ENCODE measurements at places on chromosomes 6 and 20. TPM values are rescaled to one million over a fixed set of nuclear protein-coding genes. Genes with fewer than 3 reads are reported as not detected.

DNA sequence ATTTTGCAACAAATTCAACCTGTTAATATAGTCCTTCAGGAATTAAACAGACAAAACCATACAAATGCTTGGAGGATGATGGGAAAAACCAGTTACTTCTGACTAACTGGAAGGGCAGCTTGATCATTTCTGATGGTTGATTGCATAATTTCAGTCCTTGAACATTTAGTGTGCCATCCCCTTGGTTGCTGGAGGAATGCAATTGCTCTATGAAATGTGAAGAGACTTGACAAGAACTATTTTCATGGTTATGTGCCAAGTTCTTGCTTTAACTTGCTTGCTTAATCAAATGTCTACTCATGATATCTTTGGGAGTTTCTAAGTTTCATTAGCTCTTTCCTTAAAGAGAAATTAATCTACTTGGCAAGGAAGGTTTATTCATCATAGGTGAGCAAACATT lies 45.2 kb downstream of the ANKEF1 start:
- DNase-seq = no peak

DNA sequence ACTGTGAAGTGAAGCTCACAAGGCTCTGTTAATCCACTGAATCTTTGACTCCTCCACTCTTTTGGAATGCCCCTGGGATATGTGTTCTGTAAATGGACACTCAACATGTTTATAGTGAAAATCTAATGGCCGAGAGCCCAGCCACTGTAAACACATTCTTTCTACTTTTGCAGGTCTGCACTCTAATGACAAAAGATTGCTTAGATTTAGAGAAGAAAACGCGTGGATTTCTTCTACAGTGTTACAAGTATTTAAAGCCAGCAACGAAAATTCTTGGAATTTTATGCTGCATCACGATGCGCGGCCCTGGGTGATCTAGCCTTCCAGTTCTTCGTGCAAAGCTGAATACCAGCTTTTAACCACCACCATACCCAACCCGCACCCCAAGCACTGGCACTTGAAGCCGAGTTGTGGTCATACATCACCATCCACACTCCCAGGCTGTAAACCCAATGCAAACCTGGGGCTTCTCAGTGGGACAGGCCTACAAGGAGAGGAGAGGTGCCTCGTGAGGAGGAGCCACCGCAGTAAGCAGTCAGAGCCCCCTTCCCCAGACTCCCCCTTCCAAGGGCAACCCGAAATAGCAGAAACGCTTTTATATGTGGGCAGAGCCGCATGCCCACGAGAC lies 3.7 kb upstream of the FOXO3 start:
- DNase-seq = no peak

- DNase-seq = no peak
Observed at GRCh38 chr6:42599558-42599957, 35.7 kb downstream of the UBR2 start.

- DNase-seq = no peak
Observed at GRCh38 chr6:56750686-56751085, 108.0 kb upstream of the DST start.

DNA sequence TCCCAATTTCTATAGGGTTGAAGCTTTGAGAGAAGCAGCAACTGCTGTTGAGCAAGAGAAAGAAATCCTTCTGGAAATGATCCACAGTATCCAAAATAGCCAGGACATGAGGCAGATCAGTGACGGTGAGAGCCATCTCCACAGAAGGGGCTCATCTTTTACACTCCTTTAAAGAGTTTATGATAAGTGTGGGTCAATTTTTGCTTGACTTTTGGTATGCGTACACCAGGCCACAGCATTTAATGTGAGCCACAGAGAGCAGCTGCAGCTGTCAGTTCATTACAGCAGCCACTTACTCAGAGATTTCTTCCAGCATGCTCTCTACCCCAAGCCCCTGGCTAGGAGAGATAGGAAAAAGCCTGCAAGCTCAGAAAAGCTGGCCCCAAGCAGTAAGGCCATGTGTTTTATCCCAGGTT lies 9.9 kb downstream of the BAG2 start:
- no peak for DNase-seq

- DNase-seq = peak; percentile 27
Observed at GRCh38 chr6:4210629-4211419, 75.4 kb upstream of the ECI2 start.

DNA sequence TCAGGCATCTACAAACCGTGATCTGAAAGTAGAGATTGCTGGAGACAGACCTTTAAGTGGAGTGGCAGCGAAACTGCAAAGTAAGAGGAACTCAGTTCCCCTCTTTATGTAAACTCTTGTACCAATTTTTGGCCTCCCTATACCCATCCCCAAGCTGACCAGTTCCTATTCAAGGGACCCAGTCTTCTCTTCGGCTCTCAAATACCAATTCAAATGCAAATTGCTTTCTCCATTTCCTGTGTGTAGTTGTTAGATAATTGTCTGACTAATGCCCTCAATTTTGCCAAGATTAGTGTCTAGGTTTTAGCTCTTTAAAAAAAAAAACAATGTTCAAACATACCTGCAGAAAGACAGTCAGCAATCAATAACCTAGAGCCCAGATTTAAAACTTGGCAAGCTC lies 150.9 kb downstream of the EYA4 start:
- DNase-seq = no peak

- peak; percentile 80 for DNase-seq
Observed at GRCh38 chr6:156779206-156780094, 2.3 kb downstream of the ARID1B start.

- DNase-seq = no peak
Observed at GRCh38 chr20:45971425-45971674, 653 bp downstream of the ZNF335 start.

Gene NOX3
- total RNA-seq = not detected

Gene CCN6
- not detected for total RNA-seq

Gene BTNL2
- not detected for total RNA-seq

Gene GDAP1L1
- 0.41 TPM for total RNA-seq

Gene TRIM38
- total RNA-seq = 5.8 TPM

Data from heart left ventricle (tissue), 16 donors.